ENCODE measurements at places on chromosomes 5 and 9.

GRCh38 chr5:179343719-179344430 lies 1.4 kb downstream of the ADAMTS2 start:
- DNase-seq = no peak

GRCh38 chr5:337563-338130 lies 16.1 kb downstream of the AHRR start:
- DNase-seq = no peak

- DNase-seq = no peak
Observed at GRCh38 chr9:119283078-119283794, 86.0 kb downstream of the BRINP1 start.

- DNase-seq = no peak
Observed at GRCh38 chr9:121305269-121305994, 37.5 kb downstream of the GSN start.

DNA sequence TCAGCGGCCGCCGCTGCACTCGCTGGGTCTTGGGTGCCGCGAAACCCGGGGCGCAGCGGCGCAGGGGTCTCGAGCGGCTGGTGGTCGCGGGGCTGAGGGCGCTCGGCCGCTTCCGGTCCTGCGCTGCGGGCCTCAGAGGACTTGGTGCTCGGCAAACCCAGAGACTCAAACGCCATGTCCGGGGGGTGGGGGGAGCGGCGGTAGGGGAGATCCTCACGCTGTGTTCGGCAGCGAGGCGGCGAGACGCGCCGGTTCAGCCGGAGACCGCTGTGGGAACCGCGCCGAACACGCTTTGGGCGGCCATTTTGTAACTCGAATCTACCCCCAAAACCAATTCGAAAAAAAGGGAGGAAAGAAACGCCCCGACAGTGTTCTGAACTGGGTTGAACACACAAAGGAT lies 317.5 kb upstream of the CDH18 start:
- no peak for DNase-seq

- peak; percentile 30 for DNase-seq
Observed at GRCh38 chr9:136865041-136865767, 904 bp downstream of the EDF1 start.

- DNase-seq = no peak
Observed at GRCh38 chr9:129702589-129703520, 37.4 kb downstream of the PRRX2 start.

DNA sequence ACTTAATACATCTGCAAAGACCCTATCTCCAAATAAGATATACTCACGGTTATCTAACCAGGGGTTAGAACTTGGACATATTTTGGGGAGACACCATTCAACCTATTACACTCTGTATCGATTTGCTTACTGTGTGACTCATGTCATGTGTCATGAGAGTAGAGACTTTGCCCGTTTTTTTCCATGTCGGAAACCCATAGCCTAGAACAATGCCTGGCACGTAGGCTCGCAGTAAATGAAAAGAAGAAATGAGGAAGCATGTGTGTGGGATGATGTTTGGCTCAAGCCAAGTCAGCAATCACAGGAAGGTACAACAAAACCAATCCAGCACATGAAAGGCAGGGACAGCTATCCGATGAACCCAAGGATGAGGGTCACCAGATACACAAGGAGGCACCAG lies 94.6 kb upstream of the DNAH5 start:
- DNase-seq = no peak

DNA sequence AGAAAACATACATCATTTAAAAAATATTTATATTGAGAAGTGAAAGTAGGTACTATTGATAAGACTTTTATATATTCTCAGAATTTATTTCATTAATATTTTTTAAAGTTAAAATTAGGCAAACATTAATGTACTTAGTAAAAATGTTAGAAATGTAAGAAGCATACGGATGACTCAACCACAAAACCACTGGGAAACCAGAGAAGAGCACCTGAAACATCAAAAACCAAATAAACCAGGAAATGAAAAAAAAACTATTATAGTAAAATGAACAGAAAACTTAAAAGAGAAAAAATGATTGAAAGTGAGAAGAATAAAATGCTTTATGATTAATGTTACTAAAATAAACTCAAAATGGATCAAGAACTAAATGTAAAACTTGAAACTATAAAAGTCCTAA lies 233.2 kb upstream of the DAB2 start:
- no peak for DNase-seq

DNA sequence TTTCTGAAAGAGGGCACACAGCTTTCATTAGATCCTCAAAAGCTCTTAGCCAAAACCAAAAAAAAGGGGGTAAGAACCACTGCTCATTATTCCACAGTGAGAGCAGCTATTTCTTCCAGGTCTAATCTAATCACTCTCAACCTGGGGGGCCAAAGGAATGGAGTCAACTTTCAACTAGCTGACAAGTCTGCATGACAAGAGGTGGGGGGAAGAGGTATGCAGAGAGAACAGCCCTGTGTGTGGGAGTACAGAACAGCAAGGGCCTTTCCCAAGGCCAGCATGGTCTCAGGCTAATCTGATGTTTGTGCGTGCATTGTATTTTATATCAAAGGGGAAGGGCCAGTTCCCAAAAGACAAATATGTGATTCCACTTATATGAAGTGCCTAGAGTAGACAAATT lies 36.9 kb upstream of the PIP5K1B start:
- DNase-seq = no peak

- no peak for DNase-seq
Observed at GRCh38 chr5:36359267-36359666, 57.6 kb upstream of the RANBP3L start.

GRCh38 chr5:108212775-108213346 lies 169.0 kb downstream of the FBXL17 start:
- DNase-seq = no peak

- DNase-seq = no peak
Observed at GRCh38 chr5:102998224-102998623, 121.7 kb downstream of the GIN1 start.

DNA sequence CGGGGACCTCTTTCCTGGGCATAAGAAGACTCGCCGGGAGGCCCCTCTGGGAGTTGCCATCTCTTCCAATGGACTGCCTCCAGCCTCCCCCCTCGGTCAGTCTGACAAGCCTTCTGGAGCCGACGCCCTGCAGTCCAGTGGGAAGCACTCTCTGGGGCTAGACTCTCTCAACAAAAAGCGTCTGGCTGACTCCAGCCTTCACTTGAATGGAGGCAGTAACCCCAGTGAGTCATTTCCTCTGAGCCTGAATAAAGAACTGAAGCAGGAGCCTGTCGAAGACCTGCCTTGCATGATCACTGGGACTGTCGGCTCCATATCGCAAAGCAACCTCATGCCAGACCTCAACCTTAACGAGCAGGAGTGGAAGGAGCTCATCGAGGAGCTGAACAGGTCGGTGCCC lies 28.4 kb upstream of the LTC4S start:
- DNase-seq = no peak

- DNase-seq = no peak
Observed at GRCh38 chr9:120921661-120922181, 4.9 kb downstream of the TRAF1 start.

- DNase-seq = no peak
Observed at GRCh38 chr5:88193896-88194295, 74.7 kb downstream of the TMEM161B start.

GRCh38 chr5:80714570-80715298 lies 60.0 kb upstream of the DHFR start:
- no peak for DNase-seq

- peak; percentile 18 for DNase-seq
Observed at GRCh38 chr5:134489227-134489944, 36.1 kb upstream of the JADE2 start.

DNA sequence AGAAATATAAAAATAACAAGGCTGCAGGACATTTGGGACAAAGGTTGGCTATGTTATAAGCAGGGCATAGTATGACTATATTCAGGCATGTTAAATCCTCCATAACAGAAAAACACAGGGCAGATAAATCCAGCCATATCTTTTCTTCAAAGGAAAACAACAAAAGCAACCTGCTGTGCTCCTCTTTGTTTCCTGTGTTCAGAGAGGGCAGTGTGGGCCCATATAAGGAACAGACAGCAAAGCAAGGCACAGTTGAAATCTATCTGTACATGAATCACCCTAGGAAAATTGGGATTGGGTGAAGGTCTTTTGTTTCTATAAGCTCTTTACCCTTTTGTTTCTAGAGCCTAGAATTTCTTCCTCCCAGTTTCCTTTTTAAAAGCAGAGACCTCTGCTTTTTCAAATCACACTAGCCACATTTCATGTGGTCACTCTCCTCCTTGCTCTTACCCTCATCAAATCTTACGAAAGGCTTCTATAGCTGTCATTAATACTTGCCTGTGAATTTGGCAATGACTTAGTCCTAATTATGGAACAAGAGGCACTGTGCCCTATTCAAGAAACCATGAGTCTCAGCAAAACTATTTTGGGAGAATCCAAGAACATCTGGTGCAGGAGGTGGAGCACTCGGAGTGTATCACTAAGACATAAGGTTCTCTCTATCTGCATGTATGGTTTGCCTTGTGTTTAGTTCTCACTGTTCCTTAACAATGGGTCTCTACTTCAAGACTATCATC lies 1.8 kb downstream of the GZMA start:
- no peak for DNase-seq

- no peak for DNase-seq
Observed at GRCh38 chr5:77200663-77201062, 9.8 kb upstream of the PDE8B start.

- DNase-seq = no peak
Observed at GRCh38 chr5:150758203-150758530, 650 bp downstream of the DCTN4 start.

DNA sequence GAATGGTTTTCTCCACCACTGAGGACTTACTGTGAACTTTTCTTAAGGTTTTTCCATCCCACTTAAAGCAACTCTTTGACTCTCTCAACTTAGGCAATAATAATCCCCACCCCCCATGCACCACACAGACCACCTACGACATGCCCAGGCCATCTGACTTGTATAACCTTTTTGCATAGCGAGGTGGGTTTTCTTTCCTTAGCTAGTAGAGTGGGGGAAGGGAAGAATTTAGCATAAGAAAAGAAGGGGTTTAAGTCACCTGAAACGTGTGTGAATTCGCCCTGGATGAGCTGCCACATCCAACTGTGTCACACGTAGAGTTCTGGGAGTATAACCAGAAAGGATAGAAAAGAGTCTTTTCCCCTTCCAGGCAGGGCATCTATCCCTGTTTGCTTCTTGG lies 262.7 kb downstream of the YTHDC2 start:
- DNase-seq = no peak

GRCh38 chr5:159850160-159850559 lies 66.1 kb upstream of the ADRA1B start:
- no peak for DNase-seq

DNA sequence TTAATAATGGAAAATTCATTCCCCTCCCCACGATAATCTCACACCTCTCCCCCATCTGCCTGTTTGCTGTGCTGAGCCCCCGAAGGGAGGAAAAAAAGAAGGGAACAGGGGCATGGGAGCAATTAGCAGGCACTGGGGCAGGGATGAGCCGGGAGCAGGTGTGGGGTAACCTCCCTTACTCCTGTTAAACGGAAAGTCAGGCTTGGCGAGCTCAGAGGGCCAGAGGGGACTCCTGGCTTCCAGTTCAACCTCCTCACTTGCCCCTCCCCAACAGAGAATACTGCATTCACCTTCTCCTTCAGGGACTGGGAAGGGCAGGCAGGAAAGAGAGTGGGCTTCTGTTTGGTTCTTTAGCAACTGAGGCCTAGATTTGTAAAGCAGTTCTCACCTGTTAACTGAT lies 1.6 kb downstream of the AFAP1L1 start:
- no peak for DNase-seq

GRCh38 chr5:2381070-2381469 lies 370.4 kb downstream of the IRX2 start:
- DNase-seq = no peak

DNA sequence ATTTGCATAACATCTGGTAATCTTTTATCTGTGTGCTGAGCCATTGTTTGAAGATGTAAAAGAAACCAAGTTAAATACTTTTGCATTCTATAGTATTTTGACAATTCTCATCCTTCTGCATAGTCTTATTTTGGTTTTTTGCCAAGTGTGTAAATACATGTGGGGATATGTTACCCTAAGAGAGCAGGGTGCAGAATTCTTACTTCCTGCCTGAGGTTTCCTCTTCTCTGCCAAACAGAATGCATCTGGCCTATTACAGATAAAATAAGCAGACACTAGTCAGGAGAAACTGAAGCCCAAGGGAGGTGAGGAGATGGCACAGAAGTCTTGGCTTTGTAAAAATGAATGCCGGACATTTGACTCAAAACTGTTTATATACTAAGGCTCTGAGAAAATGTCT lies 462.1 kb downstream of the TMEM38B start:
- DNase-seq = no peak

DNA sequence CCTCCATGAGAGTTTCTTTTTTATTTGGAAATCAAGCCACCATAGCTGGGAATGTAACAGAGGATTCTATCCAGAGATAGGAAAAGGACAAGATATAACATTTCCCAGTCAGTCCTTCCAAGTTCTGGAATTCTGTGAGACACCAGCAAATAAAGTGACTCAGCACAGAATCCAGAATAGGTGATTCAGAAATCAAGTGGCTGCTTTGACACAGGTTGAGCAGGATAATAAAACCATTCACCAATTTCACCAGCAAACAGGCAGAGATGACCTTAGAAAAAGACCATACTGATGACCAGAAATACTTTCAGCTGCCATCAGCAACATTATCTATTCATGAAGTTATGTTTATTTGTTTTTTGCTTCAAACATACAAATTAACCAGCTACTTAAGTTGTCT lies 491.5 kb upstream of the TUSC1 start:
- no peak for DNase-seq

DNA sequence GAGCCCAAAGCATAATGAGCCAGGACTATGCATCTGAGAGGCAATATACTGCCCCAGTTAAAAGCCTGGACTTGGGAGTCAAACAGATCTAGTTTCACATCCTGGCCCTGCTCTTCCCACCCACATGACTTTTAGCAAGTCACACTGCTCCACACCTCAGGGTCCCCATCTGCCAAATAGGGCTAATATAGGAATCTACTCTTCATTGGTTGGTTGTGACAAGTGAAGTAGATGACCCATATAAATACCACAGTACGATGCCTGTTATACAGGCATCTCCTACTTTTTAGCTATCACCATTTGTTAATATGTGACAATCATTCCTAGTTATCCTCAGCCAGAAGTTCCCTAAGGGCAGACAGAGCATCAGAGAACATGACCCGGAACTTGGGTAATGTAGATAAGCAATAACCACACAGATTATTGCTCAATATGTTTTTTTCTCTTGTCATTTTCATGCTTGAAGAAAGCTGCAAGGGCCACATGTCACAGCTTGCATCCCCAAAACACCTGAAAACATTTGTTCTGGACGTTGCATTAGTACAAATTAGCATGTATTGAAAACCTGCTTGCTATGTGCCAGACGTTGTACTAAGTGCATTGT lies 20.4 kb downstream of the ADAM19 start:
- no peak for DNase-seq
